ENCODE measurements at places on chromosomes 13 and 19. TPM values are rescaled to one million over a fixed set of nuclear protein-coding genes. Genes with fewer than 3 reads are reported as not detected.

The FCAR gene
- not detected for total RNA-seq

The KLK14 gene
- total RNA-seq, result not detected

DNA sequence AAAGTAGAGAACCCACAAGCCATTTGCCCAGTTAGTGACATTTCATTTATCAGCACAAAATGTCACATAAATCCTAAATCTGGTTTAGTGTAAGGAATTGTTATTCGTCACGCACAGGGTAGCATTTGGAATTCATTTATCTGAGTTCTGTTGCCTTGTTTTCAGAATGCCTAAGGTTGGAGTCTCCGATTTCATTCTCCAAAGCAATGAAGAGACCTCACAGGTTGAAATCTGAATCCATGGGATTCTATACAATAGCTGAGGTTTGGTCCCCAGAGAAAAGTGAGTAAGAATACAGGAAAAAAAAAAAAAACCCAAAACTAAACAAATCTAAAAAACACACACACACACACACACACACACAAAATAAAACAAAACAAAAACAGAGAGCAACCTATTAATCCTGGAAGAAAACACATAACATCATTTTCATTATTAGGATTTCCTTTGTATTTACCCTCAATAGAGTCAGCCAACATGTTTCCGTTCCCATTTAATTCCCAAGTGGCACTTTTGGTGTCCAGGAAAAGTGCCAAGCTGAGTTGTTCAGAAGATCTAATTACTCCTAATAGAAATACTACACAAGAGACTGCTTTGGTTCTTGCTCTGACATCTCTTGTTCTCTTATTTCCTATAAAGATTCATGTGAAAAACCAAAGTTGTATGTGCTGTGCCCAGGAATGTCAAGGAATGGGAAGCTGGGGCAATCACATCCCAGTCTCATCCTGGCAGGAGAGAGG lies 36.2 kb upstream of the LRCH1 start:
- no peaks in the 10 kb centered on the region for H3K36me3 ChIP-seq
- no peaks in the 10 kb centered on the region for H3K27me3 ChIP-seq
- H3K27ac ChIP-seq, result no peak overlapping the region
- H3K4me3 ChIP-seq, result no peak overlapping the region

GRCh38 chr13:110297011-110297410 lies 9.9 kb downstream of the COL4A1 start:
- H3K4me1 ChIP-seq, result no peaks in the 10 kb centered on the region
- DNase-seq, result no peak
- no peak overlapping the region for H3K27ac ChIP-seq
- H3K27me3 ChIP-seq, result no peaks in the 10 kb centered on the region

- no peak overlapping the region for H3K4me3 ChIP-seq
- H3K4me1 ChIP-seq, result no peaks in the 10 kb centered on the region
- no peaks in the 10 kb centered on the region for H3K27me3 ChIP-seq
- H3K36me3 ChIP-seq, result no peaks in the 10 kb centered on the region
- peak; percentile 1 for DNase-seq
- H3K27ac ChIP-seq, result no peak overlapping the region
These were observed 1568.4 kb downstream of the SLITRK5 start for GRCh38 chr13:89239361-89240127.

GRCh38 chr13:57716295-57716694 lies 84.8 kb downstream of the PCDH17 start:
- no peaks in the 10 kb centered on the region for H3K36me3 ChIP-seq
- no peak for DNase-seq
- H3K27me3 ChIP-seq, result no peaks in the 10 kb centered on the region
- H3K27ac ChIP-seq, result no peak overlapping the region

The ZNF544 gene
- 95.9 TPM for total RNA-seq

DNA sequence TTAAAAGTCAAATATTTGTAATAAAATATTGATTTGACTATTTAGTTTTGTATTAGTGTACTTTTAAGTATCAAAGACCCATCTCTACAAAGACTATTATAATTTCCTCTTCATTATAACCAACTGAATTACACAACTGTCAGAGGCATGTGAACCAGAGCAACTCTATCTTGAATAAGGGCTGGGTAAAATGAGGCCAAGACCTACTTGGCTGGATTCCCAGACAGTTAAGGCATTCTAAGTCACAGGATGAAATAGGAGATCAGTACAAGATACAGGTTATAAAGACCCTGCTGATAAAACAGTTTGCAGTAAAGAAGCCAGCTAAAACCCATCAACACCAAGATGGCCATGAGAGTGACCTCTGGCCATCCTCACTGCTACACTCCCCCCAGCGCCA lies 36.2 kb upstream of the ATP12A start:
- no peaks in the 10 kb centered on the region for H3K36me3 ChIP-seq
- H3K4me1 ChIP-seq, result no peaks in the 10 kb centered on the region
- H3K27me3 ChIP-seq, result no peaks in the 10 kb centered on the region
- no peak overlapping the region for H3K4me3 ChIP-seq
- DNase-seq, result no peak

DNA sequence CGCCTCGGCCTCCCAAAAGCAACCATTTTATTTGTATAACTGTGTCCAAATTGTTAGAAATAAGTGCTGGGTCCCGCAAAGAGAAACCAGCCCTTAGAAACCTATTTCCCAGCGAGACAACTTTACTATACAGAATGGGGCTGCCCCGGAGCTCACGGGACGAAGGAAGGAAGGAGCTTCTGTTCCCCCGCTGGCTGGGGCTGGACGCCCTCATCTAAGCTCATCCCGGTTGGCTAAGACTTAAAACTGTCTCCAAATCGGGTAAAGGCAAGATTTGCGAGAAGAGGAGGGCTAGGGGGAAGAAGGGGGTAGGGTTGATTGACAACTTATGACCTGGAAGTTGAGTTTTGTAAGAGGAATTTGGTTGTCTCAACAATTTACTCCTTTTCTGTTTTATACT lies 12.3 kb upstream of the BSG start:
- no peak overlapping the region for H3K27ac ChIP-seq
- no peak overlapping the region for H3K4me3 ChIP-seq
- no peak for DNase-seq
- H3K4me1 ChIP-seq, result no peaks in the 10 kb centered on the region

The SPATA13 gene
- 13.0 TPM for total RNA-seq

DNA sequence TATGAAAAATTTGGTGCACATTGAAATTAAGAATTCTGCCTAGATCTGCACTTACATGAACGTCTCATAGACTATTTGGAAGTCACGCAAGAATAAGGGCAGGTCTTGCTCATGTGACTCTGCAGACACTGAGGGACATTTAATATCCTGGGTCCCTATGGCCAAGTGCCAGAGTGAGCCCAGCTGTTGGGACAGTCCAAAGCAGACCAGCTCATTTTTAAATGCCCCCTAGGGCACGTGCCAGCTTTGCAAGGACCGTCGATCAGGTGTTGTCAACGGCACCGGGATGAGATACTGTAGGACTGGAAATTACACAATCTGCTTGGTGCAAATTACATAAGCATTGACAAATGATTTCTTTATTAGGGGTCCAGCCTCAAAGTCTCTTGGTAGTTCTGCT lies 293.6 kb downstream of the TEX29 start:
- no peak overlapping the region for H3K27ac ChIP-seq
- DNase-seq, result no peak
- H3K27me3 ChIP-seq, result peaks cover 15% of the 10 kb centered on the region
- no peaks in the 10 kb centered on the region for H3K36me3 ChIP-seq
- H3K4me3 ChIP-seq, result no peak overlapping the region

The INSL3 gene
- 0.63 TPM for total RNA-seq

The CGB3 gene
- not detected for total RNA-seq

DNA sequence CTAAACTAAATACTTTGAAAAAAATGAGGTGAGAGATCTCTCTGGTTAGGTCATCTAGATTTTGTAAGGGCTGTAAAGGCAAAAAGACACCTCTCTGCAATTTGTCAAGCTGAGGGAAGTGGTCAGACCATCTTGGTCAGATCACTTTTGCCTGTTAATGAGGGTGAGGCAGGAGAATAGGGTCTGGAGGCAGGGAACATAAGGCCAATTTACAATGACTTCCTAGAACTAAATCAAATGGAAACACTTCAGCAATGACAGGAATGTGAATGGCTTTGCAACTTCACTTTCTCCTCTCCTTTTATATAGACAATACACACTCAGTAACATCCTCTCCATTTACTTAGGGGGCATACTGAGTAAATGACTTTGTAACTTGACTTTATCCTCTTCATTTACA lies 1653.4 kb downstream of the SLITRK5 start:
- DNase-seq, result no peak
- no peak overlapping the region for H3K4me3 ChIP-seq
- no peaks in the 10 kb centered on the region for H3K27me3 ChIP-seq
- no peak overlapping the region for H3K27ac ChIP-seq
- H3K36me3 ChIP-seq, result no peaks in the 10 kb centered on the region

- H3K27me3 ChIP-seq, result no peaks in the 10 kb centered on the region
- no peaks in the 10 kb centered on the region for H3K4me1 ChIP-seq
- H3K27ac ChIP-seq, result no peak overlapping the region
- DNase-seq, result no peak
- no peak overlapping the region for H3K4me3 ChIP-seq
These were observed 19.4 kb downstream of the NLRP11 start for GRCh38 chr19:55812449-55812848.

The ZNF154 gene
- 14.0 TPM for total RNA-seq

DNA sequence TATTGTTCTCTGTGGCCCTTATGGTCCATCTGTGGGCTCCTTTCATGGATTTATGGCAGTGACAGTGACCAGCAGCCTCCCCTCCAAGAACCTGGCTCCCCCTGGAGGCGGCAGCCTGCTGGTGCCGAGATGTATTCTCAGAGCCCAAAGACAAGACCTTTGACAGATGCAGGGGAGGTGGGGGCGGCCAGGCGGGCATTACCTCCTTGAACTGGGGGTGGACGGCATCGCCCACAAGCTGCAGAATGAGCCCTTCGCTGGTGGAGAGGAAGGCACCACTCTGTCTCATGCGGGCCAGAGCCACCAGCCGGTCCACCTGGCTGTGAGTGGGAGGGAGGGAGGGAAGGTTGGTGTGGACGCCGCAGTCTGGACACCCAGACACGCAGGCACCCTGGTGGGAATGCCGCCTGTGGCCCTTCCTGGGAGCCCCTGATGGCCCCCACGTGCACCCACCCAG lies 6.6 kb downstream of the ISOC2 start:
- no peak overlapping the region for H3K4me3 ChIP-seq
- no peaks in the 10 kb centered on the region for H3K36me3 ChIP-seq
- peak; percentile 46 for DNase-seq
- peaks cover 25% of the 10 kb centered on the region for H3K27me3 ChIP-seq
- H3K4me1 ChIP-seq, result peaks cover 11% of the 10 kb centered on the region

DNA sequence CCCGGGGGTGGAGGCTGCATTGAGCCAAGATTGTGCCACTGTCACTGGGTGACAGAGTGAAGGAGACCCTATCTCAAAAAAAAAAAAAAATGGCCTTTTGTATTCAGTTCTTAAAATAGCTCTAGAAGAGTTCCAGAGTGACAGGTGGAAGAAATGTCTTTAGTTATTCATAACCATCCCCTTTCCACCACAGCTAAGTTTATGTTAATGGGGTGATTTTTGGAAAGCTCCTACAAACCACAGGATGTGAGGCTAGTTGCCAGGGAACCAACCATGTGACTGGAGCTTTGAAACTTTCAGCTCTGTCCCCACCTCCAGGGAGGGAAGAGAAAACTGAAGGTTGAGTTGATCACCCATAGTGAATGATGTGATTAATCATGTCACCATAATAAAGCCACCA lies 6.9 kb downstream of the ZNF490 start:
- no peak overlapping the region for H3K27ac ChIP-seq
- H3K4me1 ChIP-seq, result no peaks in the 10 kb centered on the region
- no peak overlapping the region for H3K4me3 ChIP-seq
- peak; percentile 19 for DNase-seq

DNA sequence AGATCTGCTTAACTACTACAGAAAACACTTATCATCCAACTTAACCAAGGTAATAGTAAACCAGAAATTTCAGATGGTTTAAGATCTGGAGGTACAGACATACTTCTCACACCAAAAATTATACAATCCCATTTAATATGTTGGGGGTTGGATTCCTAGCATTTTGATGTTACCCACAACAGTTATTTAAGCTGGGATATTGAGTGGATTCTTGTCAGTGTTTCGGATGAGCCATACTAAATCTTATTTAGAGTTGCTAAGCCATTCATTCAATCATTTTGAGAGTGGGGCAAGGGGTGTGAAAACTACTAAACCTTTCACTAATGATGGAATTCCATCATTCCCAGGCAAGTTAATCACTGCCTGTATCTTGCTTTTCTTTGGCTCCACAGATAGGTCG lies 40.6 kb downstream of the KATNAL1 start:
- H3K4me3 ChIP-seq, result no peak overlapping the region
- H3K27ac ChIP-seq, result no peak overlapping the region
- no peaks in the 10 kb centered on the region for H3K4me1 ChIP-seq
- no peak for DNase-seq

DNA sequence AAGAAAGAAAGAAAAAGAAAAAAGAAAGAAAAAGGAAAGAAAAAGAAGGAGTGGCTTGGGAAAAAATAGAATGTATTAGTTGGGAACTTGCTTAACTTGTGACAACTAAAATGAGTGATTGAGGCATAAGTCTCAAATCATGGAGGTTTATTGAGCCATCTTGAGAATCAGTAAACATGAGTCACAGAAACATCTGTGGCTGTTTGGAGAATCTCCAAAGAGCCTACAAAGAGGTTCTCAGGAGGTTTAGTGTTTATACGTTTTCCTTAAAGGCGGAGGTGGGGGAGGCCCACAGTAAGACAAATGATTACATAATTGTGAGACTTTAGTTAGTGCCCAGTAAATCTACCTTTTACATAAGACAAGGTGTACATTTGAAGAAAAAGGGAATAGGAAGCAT lies 38.6 kb downstream of the WDR87 start:
- H3K4me3 ChIP-seq, result no peak overlapping the region
- H3K27me3 ChIP-seq, result no peaks in the 10 kb centered on the region
- no peaks in the 10 kb centered on the region for H3K36me3 ChIP-seq
- no peak overlapping the region for H3K27ac ChIP-seq
- no peaks in the 10 kb centered on the region for H3K4me1 ChIP-seq

- no peaks in the 10 kb centered on the region for H3K4me1 ChIP-seq
- DNase-seq, result no peak
- no peak overlapping the region for H3K4me3 ChIP-seq
- no peaks in the 10 kb centered on the region for H3K27me3 ChIP-seq
These were observed 270.0 kb downstream of the NALCN start for GRCh38 chr13:101146101-101146898.

DNA sequence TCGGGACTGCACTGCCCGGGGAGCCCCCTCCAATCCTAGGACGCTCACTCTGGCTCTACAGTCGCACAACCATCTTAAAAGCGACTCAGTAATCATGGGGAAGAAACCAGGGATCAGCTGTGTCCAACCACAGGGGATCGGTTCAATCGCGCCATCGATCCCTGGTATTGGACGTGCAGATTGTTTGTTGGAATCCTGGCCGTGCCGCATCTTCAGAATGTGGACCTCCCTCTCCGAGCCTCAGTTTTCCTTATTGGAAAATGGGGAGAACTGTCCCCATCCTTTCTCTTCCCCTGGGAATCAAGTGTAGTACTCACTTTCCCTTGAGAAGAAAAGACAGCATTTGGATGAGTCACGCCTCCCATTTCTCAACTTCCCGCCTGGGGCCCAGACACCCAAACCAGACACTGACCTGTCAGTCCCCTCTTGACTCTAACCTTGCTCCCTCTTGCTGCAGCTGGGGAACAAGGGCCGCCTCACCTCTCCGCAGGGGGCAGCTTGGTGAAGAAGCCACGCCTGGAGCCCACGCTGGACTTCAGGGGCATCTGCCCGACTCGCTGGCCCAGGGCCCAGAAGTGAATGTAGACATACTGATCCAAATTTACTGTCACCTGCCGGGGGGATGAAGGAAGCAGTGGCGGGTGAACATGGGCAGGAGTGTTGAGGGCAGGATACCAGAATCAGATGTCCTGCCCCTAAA lies 17.6 kb downstream of the EMP3 start:
- DNase-seq, result no peak
- H3K4me1 ChIP-seq, result no peaks in the 10 kb centered on the region
- no peaks in the 10 kb centered on the region for H3K36me3 ChIP-seq
- H3K27me3 ChIP-seq, result no peaks in the 10 kb centered on the region
- no peak overlapping the region for H3K27ac ChIP-seq
